ENCODE measurements at places on chromosomes 5 and 9.

DNA sequence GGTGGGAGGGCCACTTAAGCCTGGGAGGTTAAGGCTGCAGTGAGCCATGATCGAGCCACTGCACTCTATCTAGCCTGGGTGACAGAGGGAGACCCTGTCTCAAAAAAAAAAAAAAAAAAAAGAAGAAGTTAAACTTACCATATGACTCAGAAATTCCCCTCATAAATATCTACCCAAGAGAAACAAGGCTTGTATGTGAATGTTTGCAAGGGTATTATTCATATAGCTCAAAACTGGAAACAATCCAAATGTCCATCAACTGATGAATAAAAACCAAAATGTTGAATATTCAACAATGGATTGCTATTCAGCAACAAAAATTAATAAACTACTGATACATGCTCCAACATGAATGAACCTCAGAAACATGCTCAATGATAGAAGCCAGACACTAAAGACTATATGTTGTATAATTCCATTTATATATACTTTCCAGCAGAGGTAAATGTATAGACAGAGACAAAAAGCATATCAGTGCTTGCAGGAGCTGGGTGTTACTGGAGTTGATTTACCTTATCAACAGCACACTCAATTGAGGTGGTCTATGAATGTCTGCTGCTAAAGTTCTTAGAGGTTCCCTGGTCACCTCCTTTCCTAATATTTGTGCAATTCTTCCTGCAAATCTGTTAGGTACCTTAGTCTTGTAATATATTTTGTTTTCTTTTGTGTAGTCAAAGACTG is 5.3 kb upstream of the SREK1 start:
- DNase-seq: no peak

DNA sequence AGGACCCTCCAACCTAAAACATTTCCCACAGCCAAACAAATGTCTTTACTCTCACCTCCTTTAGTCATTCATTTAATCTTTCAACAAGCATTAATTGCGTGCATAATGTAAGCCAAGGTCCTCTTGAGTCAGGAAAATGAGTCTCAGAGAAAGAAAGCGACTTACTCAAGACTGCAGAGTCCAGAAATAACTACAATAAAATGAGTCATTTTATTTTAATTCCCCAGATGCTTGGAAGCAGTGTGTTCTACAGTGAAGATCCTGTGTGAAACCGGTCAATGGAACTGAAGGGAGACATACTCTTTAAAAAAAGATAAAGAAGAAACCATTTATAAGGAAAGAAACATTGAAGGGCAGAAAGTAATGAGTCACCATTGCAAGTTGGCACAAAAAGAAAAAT is 513.7 kb downstream of the CDK5RAP2 start:
- DNase-seq: peak; percentile 1

- DNase-seq: no peak
Measured at GRCh38 chr9:92917176-92917800, 30.0 kb upstream of the FGD3 start.

- peak; percentile 61 for DNase-seq
Measured at GRCh38 chr9:71819115-71819739, 50.9 kb upstream of the CEMIP2 start.

DNA sequence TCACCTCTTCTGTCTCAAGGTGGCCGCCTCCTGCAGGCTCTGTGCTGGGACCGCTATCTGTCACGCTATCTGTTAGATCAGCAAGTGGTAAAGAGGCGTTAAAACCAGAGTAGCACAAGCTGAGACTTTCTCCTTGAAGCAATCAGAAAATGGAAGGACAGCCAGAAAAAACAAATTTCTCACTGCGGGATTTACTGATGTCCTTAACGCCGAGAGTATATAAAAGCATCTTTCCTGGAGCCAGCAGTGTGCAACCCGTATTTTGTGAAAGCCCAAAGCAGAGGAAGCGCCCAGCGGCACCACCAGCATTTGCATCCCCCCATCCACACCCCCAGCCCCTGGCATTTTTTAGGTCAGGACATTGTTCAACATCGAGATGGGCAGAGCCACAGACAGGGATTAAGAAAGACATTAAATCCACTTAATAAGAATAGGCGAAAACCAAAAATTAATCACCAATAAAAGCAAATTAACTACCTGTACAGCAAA is 48.6 kb downstream of the DUSP1 start:
- DNase-seq: no peak

DNA sequence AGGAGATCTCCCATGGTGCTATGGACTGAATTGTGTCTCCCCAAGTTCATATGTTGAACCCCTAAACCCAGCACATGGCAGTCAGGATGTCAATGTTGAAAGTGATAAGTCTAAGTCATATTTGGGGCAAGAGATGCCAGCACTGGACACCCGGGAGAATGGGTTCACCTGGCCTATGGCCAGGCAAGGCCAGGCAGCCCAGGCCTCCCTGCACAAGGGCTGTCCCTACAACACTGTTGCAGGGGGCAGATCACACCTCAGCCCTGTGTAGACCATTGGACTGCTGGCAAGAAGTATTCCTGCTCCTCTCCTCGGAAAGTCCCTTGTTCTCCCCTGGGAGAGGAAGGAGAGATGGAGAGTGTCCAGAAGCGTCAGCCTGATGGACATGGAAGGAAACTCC is 240.5 kb downstream of the GADD45G start:
- no peak for DNase-seq

DNA sequence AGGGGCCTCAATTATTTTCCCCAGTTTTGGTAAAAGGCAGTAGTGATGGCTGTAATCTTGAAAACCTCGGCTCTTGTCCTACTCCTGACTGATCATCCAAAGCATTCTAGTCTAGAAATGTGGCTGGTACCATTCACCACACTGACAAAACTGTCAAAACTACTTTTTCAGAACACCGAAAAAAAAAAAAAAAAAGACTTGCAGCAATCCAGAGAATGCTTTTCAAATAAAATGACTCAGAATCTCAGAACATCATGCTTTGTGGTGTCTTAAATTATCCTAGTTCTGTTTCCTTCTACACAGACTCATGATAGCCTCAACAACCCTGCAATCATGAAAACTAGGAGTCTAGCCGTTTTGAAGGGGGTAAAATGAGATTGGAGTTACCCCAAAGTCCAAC is 13.4 kb downstream of the SLC28A3 start:
- no peak for DNase-seq

DNA sequence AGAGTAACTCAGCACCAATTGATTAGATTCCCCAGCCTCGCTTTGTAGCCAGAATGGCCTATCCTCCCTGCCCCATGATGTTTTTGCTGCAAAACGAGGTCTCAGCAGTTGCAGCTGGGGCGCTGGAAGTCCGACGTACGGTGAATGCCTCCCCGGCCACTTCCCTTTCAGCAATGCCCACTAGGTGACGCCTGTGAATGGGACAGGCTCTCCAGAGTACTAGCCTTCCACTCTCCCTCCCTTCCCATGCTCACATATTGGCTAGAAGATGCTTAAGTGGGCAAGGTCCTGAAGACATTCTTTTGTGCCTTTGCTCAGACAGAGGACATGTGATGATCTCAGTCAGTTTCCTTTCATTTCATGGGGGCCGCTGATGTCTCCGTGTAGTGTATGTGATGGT is 50.8 kb downstream of the DMRT2 start:
- peak; percentile 34 for DNase-seq

DNA sequence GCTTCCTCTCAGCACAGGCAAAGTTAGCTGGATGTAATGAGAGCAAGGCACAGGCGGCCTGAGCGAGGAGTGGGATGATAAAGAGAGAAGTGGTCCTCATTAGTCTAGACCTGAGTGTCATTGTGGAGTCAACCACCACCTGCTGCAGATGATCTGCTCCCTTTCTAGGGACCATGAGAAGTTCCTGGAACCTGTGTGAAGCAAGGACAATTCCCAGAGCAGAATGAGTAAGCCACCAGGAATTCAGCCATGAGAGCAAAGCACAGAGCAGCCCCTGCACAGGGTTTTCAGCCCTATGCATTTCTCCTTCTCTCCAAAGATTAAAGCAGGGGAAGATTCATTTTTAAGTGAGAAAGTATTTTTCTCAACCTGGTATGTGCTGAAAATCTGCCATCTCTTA is 146.8 kb upstream of the SPEF2 start:
- peak; percentile 25 for DNase-seq

- no peak for DNase-seq
Measured at GRCh38 chr9:91113016-91113415, 248.7 kb downstream of the AUH start.

DNA sequence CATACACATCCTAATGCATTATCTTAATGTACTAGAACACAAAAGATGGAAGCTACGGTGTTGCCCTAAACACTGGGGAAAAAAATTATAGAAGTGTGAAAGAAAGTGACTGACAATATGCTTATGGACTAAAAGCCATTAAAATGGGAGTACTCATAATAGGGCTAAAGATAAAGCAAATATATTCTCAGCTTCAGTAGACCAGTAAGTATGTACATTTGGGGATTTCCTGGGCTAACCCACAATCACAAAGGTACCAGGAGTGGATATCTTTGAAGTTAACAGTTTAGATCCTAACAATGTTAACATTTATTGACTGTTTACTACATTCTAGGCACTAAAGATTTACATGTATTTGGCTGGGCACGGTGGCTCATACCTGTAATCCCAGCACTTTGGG is 36.9 kb downstream of the PTGER4 start:
- DNase-seq: no peak

- no peak for DNase-seq
Measured at GRCh38 chr9:495739-496138, 281.1 kb downstream of the DOCK8 start.

- DNase-seq: peak; percentile 10
Measured at GRCh38 chr5:42791151-42791550, 20.5 kb downstream of the SELENOP start.

DNA sequence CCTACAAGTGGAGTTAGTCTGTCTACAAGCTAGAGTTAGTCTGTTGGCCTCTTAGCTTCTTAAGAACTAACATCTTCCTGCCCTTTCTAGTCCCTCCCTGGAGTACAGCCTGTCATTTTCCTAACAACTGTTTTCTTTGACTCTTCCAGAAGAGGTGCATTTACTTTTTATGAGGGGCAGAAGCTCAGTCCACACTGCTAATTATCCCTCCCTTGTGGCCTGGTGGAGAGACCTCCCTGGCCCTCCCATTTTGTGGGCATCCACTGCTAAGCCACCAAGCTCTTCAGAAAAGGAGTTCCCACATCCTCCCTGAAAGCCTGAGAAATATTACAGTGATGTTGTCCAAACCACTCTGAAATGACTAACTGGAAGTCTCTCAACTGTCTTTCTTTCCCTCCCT is 8.0 kb downstream of the MAP1B start:
- DNase-seq: no peak

GRCh38 chr5:116771466-116772151 is 197.0 kb upstream of the SEMA6A start:
- DNase-seq: no peak

DNA sequence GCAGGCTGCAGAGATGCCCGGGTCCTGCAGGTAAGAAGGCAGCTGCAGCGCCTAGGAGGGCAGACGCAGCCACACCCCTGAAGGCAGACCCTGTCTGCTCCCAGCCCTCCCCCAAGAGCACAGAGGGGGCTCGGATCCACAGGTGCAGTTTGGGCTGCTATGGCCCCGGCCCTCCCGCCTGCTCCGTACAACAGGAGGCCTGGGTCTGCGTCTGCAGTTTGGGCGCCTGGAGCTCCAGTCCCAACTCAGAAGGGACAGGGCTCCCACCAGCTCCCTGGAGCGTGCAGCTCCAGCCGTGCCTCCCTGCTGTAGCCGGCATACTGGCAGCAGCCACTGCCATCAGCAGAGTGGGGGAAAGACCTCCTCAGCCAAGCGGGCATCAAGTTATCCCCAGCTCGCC is 30.5 kb downstream of the BTNL9 start:
- no peak for DNase-seq

DNA sequence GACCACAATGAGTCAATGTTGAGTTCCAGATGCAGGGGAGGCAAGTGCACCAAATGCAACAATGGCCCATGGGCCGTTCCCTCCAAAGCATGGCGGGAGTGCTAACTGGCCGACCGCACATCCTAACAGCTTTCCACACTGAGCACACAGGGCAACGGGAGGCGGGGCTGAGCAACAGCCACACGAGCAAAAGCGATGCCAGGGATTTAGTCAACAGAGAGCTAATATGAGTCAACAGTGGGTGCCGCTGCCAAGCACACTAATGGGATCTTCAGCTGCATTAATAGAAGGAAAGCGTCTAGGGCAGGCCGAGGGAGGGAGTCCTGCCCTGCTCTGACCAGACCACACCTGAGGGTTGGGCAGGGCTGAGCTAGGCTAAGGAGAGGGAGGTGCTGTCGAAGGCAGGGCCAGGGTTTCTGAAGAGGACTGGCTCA is 4.6 kb downstream of the EPB41L4B start:
- DNase-seq: peak; percentile 80

DNA sequence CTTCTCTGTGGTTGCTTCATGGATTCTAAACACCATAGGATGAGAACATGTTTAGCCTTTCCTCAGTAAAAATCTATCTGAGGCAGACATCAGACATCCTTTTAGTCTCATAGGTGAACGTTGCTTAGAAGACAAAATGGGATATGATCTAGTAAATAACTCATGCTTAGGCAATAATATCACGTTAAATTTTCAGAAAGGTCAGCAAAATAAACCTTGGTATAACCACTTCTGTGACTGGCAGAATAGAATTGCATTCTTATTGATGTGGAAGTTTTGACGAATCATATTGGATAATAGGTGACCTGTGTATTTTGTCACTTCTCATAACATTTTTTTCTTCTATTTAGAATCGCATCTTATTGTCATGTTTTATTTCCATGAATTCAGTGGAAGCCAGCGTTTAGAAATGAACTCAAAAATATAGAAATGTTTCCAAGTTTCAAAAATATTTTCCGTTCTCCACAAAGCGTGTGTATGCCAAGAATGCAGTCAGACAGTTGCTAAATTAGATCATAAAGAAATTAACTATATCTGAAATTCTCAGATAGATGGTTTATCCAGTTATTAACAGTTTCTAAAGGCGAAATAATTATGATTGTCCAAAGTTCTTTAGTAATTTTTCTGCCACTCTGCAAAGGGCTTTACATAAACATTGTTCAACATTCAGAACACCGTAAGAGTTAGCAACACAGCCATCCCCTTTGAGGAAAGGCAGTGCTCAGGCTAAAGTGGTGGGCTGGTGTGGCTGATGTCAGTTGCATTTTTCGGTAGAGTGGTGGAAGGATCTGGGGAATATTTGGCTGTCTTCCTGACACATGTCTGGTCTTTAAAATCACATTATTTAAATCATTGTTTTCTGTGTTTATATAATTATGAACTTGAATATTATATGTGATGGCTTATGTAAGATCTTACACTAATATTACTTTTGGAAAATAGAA is 827.2 kb downstream of the MTRR start:
- DNase-seq: peak; percentile 11

DNA sequence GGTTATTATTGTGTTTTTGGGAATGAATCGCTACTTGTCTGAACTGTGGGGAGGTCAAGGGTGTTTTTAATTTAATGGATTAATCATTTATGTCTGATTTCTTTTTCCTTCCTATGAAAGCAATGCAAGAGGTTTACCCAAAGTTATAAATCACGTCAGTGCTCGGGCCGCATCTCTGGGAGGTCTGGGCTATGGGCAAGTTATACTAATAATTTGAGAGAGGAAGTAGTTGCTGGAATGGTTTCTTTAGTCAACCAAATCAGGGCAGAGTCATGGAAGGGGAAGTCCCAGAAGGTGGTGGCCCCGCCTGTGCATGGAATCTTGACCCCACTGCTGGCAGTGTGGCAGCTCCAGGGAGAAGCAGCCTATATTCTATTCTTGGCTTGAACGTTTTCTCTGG is 180.2 kb downstream of the HSPA4 start:
- DNase-seq: no peak
